ENCODE measurements at places on chromosomes 3 and 15. TPM values are rescaled to one million over a fixed set of nuclear protein-coding genes. Genes with fewer than 3 reads are reported as not detected.

GRCh38 chr3:50378757-50379156 lies 19.4 kb upstream of the TMEM115 start:
- no peak for DNase-seq

- DNase-seq = no peak
Observed at GRCh38 chr3:122409446-122409845, 6.4 kb downstream of the WDR5B start.

DNA sequence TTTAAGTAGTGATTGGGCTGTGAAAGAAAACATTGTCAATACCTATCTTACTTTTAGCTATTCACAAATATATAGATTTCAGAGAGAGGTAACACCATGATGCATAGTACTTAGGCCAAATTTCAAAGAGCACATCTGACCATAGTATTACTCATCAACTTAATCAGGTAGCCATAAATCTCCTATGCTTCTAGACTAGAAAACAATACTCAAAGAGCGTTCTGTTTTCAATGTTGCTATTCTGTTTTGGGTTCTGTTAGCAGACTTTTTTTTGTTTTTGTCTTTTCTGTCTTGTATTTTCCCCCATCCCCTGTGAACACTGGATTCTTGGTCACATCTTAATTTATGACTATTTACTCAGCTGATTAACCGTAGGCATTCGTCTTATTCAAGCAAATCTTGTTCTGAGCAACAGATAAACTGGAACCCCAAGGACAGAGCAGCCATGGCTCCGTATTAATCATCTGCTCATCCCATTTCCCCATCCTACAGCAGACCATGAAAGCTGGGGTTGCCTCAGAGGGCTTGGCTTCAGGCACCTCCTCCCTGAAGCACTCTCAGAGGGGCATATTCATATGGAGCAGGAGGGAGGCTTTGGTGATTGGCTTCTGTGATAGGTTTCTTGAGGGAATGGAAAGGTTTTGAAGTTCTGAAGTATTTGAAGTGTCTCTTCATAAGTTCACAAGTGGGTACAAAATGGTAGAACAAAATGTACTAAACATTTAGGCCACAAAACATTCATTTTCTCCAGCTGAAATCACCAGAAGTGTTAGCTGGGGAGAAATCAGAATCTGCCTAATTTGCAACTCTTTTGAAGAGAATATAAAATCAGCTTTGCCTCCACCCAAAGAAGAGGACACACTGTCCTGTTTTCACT lies 105.3 kb downstream of the TNIK start:
- DNase-seq = peak; percentile 47

Gene PPM1L
- 1.7 TPM for total RNA-seq

- no peak for DNase-seq
Observed at GRCh38 chr3:197428952-197429351, 126.8 kb downstream of the BDH1 start.

Gene CCDC39
- total RNA-seq = not detected

Gene UROC1
- total RNA-seq = not detected

DNA sequence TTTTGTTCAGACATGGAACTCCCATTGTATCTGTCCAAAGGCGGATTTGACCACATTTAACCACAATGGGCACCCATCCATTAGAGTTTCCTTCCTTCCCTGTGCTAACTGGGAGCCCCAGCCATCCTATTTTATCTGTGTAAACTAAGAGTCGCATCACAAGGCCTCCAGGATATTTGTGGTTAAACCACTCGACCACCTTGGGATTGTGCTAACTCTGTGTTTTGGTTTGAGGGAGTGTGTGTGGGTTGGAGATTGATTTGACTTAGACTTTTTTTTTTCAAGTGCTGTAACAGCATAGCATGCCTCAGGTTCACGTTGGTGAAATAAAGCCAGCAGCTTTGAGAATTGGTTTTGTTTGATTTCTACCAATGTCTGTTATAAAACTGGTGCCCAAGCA lies 100.4 kb upstream of the TP63 start:
- DNase-seq = no peak

DNA sequence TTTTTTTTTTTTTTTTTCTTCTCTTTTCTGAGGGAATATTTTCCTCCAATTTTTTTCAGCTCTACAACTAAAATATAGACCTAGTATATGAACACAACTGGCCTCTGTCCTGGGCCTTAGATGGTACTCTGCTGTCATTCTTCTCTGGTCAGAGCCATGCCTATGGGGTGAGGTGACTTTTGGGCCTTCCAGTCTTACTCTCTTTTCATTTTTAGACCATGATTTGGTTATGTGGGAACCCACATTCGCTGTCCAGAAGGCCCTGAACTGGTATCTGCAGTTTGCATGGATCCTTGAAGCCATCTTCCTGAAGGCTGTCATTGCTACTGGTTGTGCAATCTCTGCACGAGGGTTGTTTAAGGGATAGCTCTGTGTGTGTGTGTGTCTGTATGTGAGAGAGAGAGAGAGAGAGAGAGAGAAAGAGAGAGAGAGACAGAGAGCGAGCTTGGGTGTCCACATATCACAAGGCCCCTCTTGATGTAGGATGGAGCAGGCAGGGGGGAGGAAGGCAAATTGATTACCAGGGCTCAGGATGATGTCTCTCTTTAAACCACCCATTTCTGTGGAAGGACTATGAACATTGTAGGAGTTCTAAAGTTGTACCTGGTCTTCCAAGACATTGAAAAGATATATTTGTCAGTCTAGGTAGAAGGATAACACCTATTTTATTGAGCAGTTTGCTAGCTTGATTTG lies 6.9 kb downstream of the TGFBR2 start:
- DNase-seq = no peak
